ENCODE measurements at places on chromosomes 4 and X.

DNA sequence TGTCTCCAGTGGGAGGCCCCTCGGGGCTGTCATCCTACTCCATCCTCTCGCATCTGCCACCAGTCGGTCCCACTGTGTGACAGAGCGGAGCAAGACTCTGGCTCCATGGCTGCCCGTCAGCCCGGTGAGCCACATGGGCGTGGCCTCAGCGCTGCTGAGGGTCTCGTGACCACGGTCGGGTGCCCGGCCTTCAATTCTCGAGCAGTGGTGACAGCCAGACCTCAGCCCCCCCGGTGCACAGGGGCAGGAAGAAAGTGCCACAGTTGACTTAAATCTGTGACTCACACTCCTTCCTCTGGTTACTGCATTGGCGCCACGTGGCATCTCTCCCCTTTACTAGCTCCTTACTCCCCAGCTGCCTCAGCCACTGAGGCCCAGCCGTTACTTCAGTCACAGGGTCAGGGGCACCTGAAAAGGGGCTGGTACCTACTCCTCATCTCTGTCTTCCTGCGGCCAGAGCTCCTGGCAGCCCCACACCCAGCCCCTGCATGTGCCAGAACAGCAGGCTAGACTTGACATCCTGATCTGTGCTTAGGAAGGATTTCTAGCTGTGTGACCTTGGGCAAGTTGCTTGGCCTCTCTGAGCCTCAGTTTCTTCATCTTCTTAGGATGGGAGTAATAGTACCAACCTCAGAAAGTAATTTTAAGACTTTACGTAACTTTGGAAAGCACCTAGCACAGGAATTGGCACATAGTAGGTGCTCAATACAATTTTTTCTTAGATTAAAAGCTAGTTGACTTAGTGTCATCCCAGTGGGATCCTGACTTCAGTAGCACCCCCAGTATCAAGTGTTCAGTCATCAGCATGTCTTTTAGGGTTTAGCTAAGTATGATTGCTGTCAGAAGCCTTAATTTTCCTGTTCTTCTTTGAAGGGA is 66.1 kb downstream of the TNIP2 start:
- DNase-seq, result peak; percentile 42

DNA sequence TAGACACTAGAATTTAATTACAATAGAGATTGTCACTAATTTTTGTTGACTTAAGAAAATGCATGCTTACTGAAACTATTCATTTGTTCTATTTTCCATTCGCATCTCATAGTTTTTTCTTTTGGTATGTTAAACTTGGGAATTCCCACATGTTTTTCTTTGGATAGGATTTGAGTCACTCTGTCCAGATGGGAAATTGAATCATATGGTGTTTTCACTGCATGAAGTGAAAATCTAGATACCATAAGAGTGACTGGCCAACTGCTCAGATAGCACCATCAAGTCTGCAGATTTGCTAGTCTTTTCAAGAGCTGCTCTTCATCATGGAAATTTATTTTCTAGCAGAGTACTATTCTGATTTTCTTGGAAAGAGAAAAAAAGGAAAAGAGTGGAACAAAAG is 172.6 kb downstream of the FAM47B start:
- no peak for DNase-seq

- DNase-seq, result no peak
These were observed 9.7 kb downstream of the MAEA start for GRCh38 chr4:1299301-1299860.

DNA sequence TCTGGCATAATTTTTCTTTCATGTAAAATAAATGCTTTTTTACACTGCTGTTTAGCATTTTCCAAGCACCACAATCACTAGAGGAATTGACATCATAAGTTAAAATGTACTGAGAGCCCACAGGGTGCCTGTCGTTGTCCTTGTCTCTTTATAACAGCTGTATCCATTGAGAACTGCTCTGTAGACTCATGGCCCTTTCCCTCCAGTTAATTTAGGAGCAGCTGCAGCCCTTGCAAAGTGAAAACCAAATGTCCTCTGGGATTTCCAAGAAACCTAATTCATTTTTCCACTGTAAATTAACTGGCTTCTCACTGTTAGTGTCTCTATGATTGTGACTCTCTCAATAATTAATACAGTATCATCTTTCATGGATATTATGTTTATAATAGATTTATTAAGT is 185.9 kb downstream of the SLC4A4 start:
- DNase-seq, result no peak

DNA sequence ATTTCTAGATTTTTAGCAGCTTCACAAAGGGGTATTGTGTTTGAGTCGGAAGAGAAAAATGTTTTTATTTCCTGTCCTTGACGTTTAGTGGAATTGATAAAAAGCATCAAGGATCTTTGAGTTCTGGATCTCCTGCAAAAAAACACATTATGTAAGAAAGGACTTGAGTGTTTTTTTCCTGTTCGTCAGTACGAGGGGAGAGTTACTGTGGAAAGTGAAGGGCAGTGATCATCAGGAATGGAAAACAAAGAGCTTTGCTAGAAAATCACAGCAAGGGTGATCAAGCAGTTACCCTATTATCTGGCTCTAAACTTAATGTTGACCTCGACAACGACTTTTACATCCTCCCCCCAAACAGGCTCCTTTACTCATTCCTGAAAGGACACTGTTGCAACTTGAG is 7.3 kb downstream of the LIMCH1 start:
- no peak for DNase-seq

DNA sequence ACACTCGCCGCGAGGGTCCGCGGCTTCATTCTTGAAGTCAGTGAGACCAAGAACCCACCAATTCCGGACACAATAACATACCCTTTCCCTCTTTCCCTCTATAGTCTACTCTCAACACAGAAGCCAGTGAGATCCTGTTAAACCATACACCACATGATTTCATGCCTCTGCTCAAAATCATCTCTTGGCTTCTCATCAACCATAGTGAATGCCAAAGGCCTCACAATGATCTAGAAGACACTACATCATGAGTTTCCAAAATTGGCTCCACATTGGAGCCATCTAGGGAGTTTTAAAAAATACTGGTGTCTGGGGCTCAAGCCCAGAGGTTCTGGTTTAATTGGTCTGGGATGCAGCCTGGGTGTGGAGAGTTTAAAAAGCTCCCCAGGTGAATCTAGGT is 124.5 kb downstream of the EFNB1 start:
- DNase-seq, result no peak

Data from stimulated activated CD8-positive, alpha-beta memory T cell treated with anti-CD3 and anti-CD28 coated beads, Interleukin-2, amount 100 ng/mL, for 48 hours (primary cell).